ENCODE measurements at places on chromosomes 5 and 9. TPM values are rescaled to one million over a fixed set of nuclear protein-coding genes. Genes with fewer than 3 reads are reported as not detected.

The AQP3 gene
- polyA plus RNA-seq = 18.7 TPM

The G3BP1 gene
- 116 TPM for polyA plus RNA-seq

The CBY3 gene
- polyA plus RNA-seq = 0.64 TPM

The ACER2 gene
- 0.85 TPM for polyA plus RNA-seq

The PCDH1 gene
- 0.10 TPM for polyA plus RNA-seq

The PAEP gene
- polyA plus RNA-seq = not detected

The PCDHGA11 gene
- 0.15 TPM for polyA plus RNA-seq

The SOX30 gene
- 0.81 TPM for polyA plus RNA-seq

The STPG3 gene
- polyA plus RNA-seq = not detected

The CMYA5 gene
- polyA plus RNA-seq = not detected

The LMX1B gene
- not detected for polyA plus RNA-seq

The CDH9 gene
- not detected for polyA plus RNA-seq

The PRSS3 gene
- not detected for polyA plus RNA-seq
